CD4-positive, alpha-beta T cell (primary cell): ENCODE measurements at places on chromosomes 7 and 10. TPM values are rescaled to one million over a fixed set of nuclear protein-coding genes. Genes with fewer than 3 reads are reported as not detected.

GRCh38 chr7:77855371-77856083 lies 57.0 kb downstream of the PHTF2 start:
- no peak overlapping the region for H3K4me3 ChIP-seq
- no peaks in the 10 kb centered on the region for H3K27me3 ChIP-seq

GRCh38 chr7:31917256-31917655 lies 153.0 kb downstream of the PDE1C start:
- no peaks in the 10 kb centered on the region for H3K27me3 ChIP-seq
- no peak overlapping the region for H3K27ac ChIP-seq
- no peak overlapping the region for H3K4me3 ChIP-seq
- no peaks in the 10 kb centered on the region for H3K36me3 ChIP-seq
- no peak for DNase-seq

DNA sequence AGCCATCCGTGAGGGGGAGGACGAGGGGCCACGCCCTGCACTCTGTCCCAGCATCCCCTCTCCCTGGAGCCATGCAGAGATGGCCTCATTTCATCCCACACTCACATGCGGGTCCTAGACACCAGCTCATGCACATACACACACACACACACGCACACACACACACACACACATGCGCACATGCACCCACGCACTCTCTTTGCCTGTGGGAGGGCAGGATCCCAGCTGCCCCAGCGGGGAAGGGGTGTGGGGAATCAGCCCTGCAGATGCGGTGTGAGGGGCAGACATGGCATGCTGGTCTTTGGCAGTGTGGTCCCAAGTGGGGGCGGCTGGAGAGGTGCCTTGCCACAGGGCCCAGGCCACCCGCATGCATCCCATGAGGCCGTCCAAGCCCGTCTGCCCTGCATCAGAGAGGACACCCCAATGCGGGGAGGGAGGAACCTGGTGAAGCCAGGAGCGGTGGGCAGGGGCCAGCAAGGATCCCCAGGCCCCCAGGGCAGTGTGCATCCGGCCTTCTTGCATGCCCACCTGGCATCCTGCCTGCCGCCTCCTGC lies 68.1 kb downstream of the LHPP start:
- peaks cover 15% of the 10 kb centered on the region for H3K4me1 ChIP-seq
- no peak for DNase-seq
- H3K36me3 ChIP-seq: no peaks in the 10 kb centered on the region
- H3K27me3 ChIP-seq: no peaks in the 10 kb centered on the region

- DNase-seq: no peak
- H3K4me1 ChIP-seq: peaks cover 3% of the 10 kb centered on the region
- no peaks in the 10 kb centered on the region for H3K27me3 ChIP-seq
- peaks cover 21% of the 10 kb centered on the region for H3K36me3 ChIP-seq
- no peak overlapping the region for H3K27ac ChIP-seq
Measured at GRCh38 chr7:135942614-135943013, 34.5 kb downstream of the MTPN start.

- H3K27me3 ChIP-seq: no peaks in the 10 kb centered on the region
- peaks cover 30% of the 10 kb centered on the region for H3K4me1 ChIP-seq
- H3K4me3 ChIP-seq: no peak overlapping the region
- H3K36me3 ChIP-seq: no peaks in the 10 kb centered on the region
Measured at GRCh38 chr7:91942312-91942711, 1.6 kb downstream of the AKAP9 start.

DNA sequence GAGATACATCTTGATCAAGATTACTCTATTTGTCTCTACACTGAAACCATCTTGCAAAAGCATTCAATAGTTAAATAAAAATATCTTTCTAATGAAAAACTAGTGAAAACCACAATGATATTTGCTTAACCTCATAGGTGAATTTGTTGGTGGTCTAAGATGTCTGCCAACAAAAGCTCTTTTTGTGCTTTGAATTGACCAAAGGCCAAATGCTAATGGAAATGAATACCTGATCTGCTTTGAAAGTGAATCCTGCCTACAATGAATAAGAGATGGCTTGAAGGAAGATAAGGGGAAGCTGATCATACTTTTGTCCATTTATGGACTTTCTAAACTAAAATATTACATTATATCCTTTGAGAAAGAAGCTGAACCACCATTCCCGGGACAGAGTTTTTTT lies 228.9 kb upstream of the ETV1 start:
- H3K4me3 ChIP-seq: no peak overlapping the region
- no peak for DNase-seq
- H3K36me3 ChIP-seq: no peaks in the 10 kb centered on the region
- H3K27me3 ChIP-seq: no peaks in the 10 kb centered on the region
- H3K27ac ChIP-seq: no peak overlapping the region

GRCh38 chr10:52318822-52319464 lies 4.9 kb downstream of the DKK1 start:
- H3K4me3 ChIP-seq: no peak overlapping the region
- H3K4me1 ChIP-seq: peaks cover 4% of the 10 kb centered on the region
- H3K36me3 ChIP-seq: no peaks in the 10 kb centered on the region
- H3K27me3 ChIP-seq: peaks cover 12% of the 10 kb centered on the region
- H3K27ac ChIP-seq: no peak overlapping the region

GRCh38 chr7:26376175-26376917 lies 84.7 kb downstream of the SNX10 start:
- no peak for DNase-seq
- peaks cover 17% of the 10 kb centered on the region for H3K4me1 ChIP-seq

DNA sequence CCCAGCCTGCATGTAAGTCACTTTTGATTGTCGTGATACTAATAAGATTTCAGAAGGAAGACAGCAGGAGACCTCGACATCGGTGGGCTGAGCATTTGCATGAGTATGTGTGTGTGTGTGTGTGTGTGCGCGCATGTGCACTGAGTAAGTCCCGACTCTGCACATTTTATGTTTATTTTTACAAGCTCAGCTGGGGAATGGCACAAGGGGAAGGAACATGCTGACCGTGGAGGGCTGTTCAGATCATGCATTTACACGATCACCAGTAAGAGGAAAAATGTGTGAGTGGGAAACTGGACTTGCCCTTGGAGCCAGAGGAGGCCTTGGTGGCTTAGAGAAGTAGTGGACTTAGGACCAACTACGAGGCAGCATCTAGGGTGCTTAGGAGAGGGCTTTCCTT lies 41.3 kb downstream of the IL2RA start:
- H3K36me3 ChIP-seq: peaks cover 84% of the 10 kb centered on the region
- H3K27me3 ChIP-seq: no peaks in the 10 kb centered on the region
- no peak overlapping the region for H3K4me3 ChIP-seq
- DNase-seq: no peak

GRCh38 chr7:7911369-7912123 lies 57.0 kb upstream of the GLCCI1 start:
- H3K27me3 ChIP-seq: no peaks in the 10 kb centered on the region
- no peak overlapping the region for H3K4me3 ChIP-seq
- no peak overlapping the region for H3K27ac ChIP-seq
- H3K4me1 ChIP-seq: no peaks in the 10 kb centered on the region

Gene ADAM12
- total RNA-seq: 1.5 TPM

Gene EPO
- not detected for total RNA-seq

Gene CRHR2
- not detected for total RNA-seq

Gene IGFBP3
- 10.0 TPM for total RNA-seq

Gene FAM25A
- total RNA-seq: not detected

- no peaks in the 10 kb centered on the region for H3K36me3 ChIP-seq
- DNase-seq: no peak
- no peak overlapping the region for H3K4me3 ChIP-seq
- no peaks in the 10 kb centered on the region for H3K4me1 ChIP-seq
- no peaks in the 10 kb centered on the region for H3K27me3 ChIP-seq
Measured at GRCh38 chr10:87715552-87716347, 56.1 kb downstream of the PAPSS2 start.

Gene PILRA
- total RNA-seq: 5.3 TPM

DNA sequence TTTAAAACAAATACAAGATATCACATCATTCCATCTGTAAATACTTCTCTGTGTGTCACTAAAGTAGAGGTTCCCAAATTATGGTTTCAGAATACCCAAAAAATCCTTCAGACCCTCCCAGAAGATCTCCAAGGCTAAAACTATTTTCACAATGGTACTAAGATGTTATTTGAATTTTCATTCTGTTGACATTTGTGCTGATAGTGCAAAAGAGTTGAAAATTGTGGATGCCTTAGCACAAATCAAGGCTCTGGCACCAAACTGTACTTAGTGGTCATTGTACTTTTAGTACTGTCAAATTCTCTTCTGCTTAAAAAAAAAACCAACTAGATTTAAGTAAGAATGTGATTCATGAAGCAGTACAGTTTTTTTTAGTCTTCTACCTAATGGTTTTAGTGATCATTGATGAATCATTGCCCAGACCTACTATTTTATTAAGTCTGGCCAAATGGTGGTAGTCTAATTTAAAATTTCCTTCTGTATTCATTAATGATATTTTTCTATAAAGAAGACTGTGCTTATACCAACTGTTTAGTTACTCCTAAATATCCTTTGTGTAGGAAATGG lies 50.5 kb downstream of the TPST1 start:
- no peaks in the 10 kb centered on the region for H3K27me3 ChIP-seq
- H3K36me3 ChIP-seq: no peaks in the 10 kb centered on the region
- no peaks in the 10 kb centered on the region for H3K4me1 ChIP-seq
- no peak overlapping the region for H3K4me3 ChIP-seq
- DNase-seq: no peak

- H3K27ac ChIP-seq: no peak overlapping the region
- no peaks in the 10 kb centered on the region for H3K4me1 ChIP-seq
- H3K36me3 ChIP-seq: no peaks in the 10 kb centered on the region
- no peak for DNase-seq
Measured at GRCh38 chr10:114661212-114661880, 3.3 kb upstream of the ABLIM1 start.

Gene DMBT1
- not detected for total RNA-seq

Gene SPDYE2B
- not detected for total RNA-seq

DNA sequence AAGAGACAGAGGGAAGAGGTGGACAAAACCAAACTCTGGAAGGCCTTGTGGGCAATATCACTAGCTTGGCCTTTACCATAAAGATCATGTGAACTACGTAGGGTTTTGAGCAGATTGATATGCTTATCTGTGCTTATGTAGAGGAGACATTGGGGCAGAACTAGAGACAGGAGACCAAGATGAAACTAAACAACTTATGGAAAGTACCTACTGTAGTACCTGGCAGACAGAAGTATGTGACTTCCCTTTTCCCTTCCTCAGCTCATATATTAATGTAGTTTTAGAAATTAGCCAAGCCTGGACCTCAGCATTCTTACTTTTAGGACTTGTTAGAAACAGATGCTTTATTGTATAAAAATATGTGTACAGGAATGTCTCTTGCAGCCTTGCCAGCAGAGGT lies 14.0 kb upstream of the IL6 start:
- no peak overlapping the region for H3K4me3 ChIP-seq
- no peak overlapping the region for H3K27ac ChIP-seq
- no peak for DNase-seq

Gene ANKRD30A
- total RNA-seq: not detected

DNA sequence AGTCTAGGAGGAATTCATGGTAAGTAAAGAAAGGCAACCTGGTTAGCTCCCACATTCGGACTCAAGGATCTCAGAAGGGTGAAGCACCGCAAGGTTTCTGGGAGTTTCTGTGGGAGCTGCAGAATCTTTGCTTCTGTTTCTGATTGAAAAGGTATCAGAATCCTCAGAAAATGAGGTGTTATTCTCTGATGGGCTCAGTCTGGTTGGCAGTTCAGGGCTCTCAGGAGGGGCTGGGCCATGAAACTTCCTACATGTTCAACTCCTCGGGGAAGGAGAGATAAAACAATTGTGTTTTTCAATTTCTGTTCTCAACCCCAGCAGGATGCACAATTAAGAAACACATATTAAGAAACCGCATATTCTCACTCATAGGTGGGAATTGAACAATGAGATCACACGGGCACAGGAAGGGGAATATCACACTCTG lies 9.1 kb downstream of the OR2A7 start:
- no peak overlapping the region for H3K27ac ChIP-seq
- DNase-seq: no peak
- H3K4me3 ChIP-seq: no peak overlapping the region

DNA sequence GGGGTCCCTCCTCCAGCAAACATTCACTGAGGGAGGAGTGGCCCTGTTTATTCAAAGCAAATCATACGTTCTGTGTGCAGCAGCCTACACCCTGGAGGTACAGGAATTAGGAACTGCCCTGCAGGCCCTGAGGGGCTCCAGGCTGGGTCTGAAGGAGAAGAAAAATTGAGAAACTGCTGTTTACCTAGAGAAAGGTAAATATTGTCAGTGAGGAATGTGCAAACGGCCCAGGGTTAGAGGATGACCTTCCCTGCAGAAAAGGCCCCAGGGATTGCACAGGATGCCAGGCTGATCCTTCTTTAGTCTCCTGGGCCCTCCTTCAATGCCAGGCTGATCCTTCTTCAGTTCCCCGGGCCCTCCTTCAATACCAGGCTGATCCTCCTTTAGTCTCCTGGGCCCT lies 5.7 kb downstream of the CALML5 start:
- H3K4me3 ChIP-seq: no peak overlapping the region
- H3K4me1 ChIP-seq: no peaks in the 10 kb centered on the region
- DNase-seq: no peak
- no peak overlapping the region for H3K27ac ChIP-seq
- H3K27me3 ChIP-seq: no peaks in the 10 kb centered on the region

DNA sequence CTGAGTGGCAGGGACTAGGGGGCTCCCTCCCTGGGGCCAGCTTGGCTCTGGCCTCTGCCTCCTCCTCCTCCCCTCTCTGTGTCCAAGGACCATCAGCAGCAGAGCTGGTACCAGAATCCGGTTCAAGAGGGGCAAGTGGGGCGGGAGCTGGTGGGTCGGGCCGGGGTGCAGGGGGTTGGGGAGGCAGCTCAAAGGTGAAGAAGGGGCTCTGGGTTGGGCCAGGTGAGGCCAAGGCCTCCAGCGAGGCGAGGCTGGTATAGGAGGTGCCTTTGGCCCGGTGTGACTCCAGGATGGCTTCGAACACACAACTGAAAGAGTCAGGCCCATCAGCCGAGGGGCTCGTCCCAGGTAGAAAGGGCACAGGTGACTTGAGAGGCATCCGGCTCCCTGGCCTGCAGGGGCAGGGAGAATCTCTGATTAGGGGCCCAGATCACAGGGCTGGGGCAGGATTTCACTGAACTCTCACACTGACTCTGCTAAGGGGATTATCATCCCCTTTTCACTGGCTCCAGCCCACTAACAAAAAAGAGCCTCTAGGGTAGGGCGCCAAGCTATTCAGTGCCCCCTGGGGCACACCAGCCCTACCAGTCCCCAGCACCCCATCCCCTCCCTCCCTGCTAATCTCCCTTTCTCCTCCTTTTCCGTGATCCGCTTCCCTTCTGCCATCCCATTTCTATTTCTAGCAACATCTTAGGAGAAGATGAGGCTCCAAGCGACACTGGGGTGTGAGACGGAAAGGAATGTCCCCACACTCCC lies 4.6 kb downstream of the PSD start:
- no peak overlapping the region for H3K4me3 ChIP-seq
- peaks cover 30% of the 10 kb centered on the region for H3K27me3 ChIP-seq
- H3K27ac ChIP-seq: no peak overlapping the region
- H3K4me1 ChIP-seq: peaks cover 44% of the 10 kb centered on the region
- H3K36me3 ChIP-seq: no peaks in the 10 kb centered on the region

- H3K4me3 ChIP-seq: no peak overlapping the region
- H3K27me3 ChIP-seq: no peaks in the 10 kb centered on the region
- H3K4me1 ChIP-seq: peaks cover 50% of the 10 kb centered on the region
- no peak for DNase-seq
- peaks cover 70% of the 10 kb centered on the region for H3K36me3 ChIP-seq
Measured at GRCh38 chr10:80173466-80173865, 31.9 kb downstream of the ANXA11 start.

Gene FGFR2
- 0.14 TPM for total RNA-seq
